Regular cardiac myocyte (primary cell): ENCODE measurements at places on chromosomes 12 and 14. TPM values are rescaled to one million over a fixed set of nuclear protein-coding genes. Genes with fewer than 3 reads are reported as not detected.

NOVA1 gene
- total RNA-seq, result 0.77 and 2.5 TPM in 2 replicates

C12orf56 gene
- total RNA-seq, result 0.19 and 0.28 TPM in 2 replicates

TAS2R10 gene
- under 0.01 and 0.19 TPM in 2 replicates for total RNA-seq

FSCB gene
- total RNA-seq, result under 0.01 and 0.19 TPM in 2 replicates

ENO2 gene
- total RNA-seq, result 40.8 and 66.8 TPM in 2 replicates

MMP14 gene
- 326 and 383 TPM in 2 replicates for total RNA-seq

ERBB3 gene
- 0.38 and 0.56 TPM in 2 replicates for total RNA-seq

ACRBP gene
- under 0.01 TPM in 1 of 2 replicates, not detected in the other for total RNA-seq

DNAJC22 gene
- total RNA-seq, result 1.7 and 2.5 TPM in 2 replicates

RND1 gene
- 0.19 and 0.28 TPM in 2 replicates for total RNA-seq

COX8C gene
- not detected in 2 replicates for total RNA-seq

CLEC2B gene
- total RNA-seq, result 15.1 and 24.2 TPM in 2 replicates

ZFP36L1 gene
- 24.3 and 161 TPM in 2 replicates for total RNA-seq

LYZ gene
- under 0.01 and 0.28 TPM in 2 replicates for total RNA-seq

RIPK3 gene
- total RNA-seq, result 0.19 and 0.56 TPM in 2 replicates

APAF1 gene
- total RNA-seq, result 30.7 and 39.3 TPM in 2 replicates

RCOR1 gene
- total RNA-seq, result 7.9 and 10.4 TPM in 2 replicates

CSRP2 gene
- total RNA-seq, result 11.7 and 29.9 TPM in 2 replicates

HSPB8 gene
- total RNA-seq, result 34.1 and 35.1 TPM in 2 replicates

TSPAN31 gene
- 86.3 and 103 TPM in 2 replicates for total RNA-seq

GMPR2 gene
- total RNA-seq, result 63.6 and 103 TPM in 2 replicates

ITFG2 gene
- total RNA-seq, result 9.6 and 15.9 TPM in 2 replicates

MDM1 gene
- 9.2 and 15.5 TPM in 2 replicates for total RNA-seq

CPNE6 gene
- not detected in 2 replicates for total RNA-seq

ARMH4 gene
- 0.96 and 5.1 TPM in 2 replicates for total RNA-seq

IL23A gene
- 0.28 and 0.38 TPM in 2 replicates for total RNA-seq

CCDC60 gene
- not detected in 2 replicates for total RNA-seq

AICDA gene
- total RNA-seq, result not detected in 2 replicates

CDCA3 gene
- total RNA-seq, result 5.6 and 29.7 TPM in 2 replicates

ERG28 gene
- total RNA-seq, result 3.4 and 3.5 TPM in 2 replicates

A2M gene
- total RNA-seq, result 3.3 and 11.8 TPM in 2 replicates

NANOG gene
- not detected in 2 replicates for total RNA-seq

TAS2R7 gene
- total RNA-seq, result under 0.01 TPM in 1 of 2 replicates, not detected in the other

KIF26A gene
- under 0.01 TPM in 2 replicates for total RNA-seq

APOF gene
- total RNA-seq, result not detected in 2 replicates

CLEC12A gene
- not detected in 2 replicates for total RNA-seq

P2RX2 gene
- not detected in 2 replicates for total RNA-seq

CDK4 gene
- total RNA-seq, result 146 and 166 TPM in 2 replicates

RNF41 gene
- 99.3 and 165 TPM in 2 replicates for total RNA-seq

CLEC4D gene
- not detected in 2 replicates for total RNA-seq

TAS2R19 gene
- total RNA-seq, result 2.1 and 7.3 TPM in 2 replicates

MED6 gene
- 30.3 and 37.8 TPM in 2 replicates for total RNA-seq

TPCN1 gene
- total RNA-seq, result 14.6 and 20.6 TPM in 2 replicates

TPPP2 gene
- total RNA-seq, result not detected in 2 replicates

SVOP gene
- under 0.01 TPM in 1 of 2 replicates, not detected in the other for total RNA-seq

GUCY2C gene
- not detected in 2 replicates for total RNA-seq
